NCI-H460 (cell line): ENCODE measurements at places on chromosomes 6 and 20.

- no peak for DNase-seq
Observed at GRCh38 chr6:8758412-8758811, 323.1 kb upstream of the SLC35B3 start.

DNA sequence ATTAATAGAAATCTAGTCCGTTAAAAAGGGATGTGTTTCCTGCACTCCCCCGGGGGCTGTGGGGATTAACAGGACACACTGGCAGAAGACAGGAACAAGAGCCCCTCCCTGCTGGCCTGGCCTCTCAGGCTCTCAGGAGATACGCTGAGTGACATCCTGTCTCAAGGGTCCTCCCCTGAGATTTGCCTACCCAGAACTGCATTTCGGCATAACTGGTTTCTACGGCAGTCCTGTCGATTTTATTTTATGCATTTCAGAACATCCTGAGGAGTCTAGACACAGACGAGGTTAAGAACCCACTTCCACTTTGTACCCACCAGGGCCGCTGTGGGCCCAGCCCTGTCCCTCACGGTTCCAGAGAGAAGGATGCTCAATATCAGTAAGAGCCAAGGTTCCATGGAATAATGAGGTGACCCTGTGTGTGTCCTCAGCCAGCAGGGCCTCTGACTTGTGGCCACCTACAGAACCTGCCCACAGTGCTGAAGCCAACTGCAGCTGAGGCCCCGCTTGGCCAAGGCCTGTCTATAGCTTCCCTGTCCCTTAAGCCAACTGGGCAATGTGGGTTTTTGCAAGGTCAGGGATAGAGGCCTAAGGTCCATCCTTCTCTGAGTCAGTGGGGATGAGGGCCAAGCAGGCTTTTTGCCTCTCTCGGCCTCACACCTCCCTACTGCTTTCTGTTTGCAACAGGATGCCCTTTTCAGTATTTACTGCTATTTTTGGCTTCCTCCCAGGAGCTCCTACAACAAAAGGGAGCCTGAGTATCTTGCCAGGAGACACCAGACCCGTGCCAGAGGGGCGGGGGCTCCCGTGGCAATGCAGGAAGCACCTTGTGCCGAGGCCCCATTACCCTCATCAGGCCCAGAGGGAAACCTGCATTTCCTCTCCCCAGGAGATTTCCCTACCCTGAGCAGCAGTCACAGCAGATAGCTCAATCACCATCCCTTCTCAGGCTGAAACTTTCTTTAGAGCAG is 14.7 kb downstream of the UQCC2 start:
- DNase-seq = peak; percentile 74

DNA sequence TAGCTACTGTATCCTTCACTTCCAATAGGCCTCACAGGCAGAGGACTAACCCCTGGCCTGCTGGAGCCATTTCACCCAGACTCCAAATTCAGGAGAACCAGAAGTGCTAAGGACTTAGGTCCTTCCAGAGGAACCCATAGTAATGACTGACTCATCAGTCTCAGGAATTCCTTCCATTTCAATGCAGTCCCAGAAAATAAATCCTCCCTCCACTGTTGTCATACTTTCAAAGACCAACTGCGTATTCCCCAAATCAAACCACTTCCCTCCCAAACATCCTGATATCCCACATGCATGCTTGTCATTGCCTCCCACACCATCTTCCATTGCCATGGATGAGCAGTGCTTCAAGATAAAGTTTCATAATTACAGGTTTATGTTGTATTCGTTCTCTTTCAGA is 31.8 kb upstream of the NT5E start:
- DNase-seq = no peak

GRCh38 chr20:45011108-45011526 is 44.8 kb downstream of the STK4 start:
- DNase-seq = peak; percentile 61

GRCh38 chr20:46376196-46376785 is 30.1 kb downstream of the ELMO2 start:
- DNase-seq = no peak

DNA sequence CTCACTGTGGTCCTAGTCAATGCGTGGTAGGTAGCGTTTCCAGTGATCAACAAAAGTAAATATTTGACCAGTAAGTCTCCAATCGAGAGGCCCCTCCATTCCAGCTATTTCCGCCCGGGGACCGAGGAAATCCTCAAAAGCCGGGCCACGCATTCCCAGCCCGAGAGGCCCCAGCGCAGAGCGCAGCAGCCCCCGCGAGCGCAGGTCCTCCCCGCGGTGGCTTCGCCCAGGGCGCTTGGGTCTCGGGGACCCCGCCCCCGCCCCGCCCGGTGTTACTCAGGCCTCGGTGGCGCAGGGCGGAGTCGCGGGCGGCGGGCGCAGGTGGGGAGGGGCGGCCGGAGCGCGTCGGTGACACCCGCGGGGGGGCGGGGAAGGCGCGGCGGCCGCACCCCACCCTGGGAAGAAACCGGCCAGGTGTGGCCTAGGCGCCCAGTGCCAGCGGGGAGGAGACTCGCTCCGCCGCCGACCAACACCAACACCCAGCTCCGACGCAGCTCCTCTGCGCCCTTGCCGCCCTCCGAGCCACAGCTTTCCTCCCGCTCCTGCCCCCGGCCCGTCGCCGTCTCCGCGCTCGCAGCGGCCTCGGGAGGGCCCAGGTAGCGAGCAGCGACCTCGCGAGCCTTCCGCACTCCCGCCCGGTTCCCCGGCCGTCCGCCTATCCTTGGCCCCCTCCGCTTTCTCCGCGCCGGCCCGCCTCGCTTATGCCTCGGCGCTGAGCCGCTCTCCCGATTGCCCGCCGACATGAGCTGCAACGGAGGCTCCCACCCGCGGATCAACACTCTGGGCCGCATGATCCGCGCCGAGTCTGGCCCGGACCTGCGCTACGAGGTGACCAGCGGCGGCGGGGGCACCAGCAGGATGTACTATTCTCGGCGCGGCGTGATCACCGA is at the start of gene DSP:
DSP (plus strand) TSS at position 497 of the 890 bp plus-strand sequence; CDS start at position 742, 245 bp downstream.
- DNase-seq = no peak

DNA sequence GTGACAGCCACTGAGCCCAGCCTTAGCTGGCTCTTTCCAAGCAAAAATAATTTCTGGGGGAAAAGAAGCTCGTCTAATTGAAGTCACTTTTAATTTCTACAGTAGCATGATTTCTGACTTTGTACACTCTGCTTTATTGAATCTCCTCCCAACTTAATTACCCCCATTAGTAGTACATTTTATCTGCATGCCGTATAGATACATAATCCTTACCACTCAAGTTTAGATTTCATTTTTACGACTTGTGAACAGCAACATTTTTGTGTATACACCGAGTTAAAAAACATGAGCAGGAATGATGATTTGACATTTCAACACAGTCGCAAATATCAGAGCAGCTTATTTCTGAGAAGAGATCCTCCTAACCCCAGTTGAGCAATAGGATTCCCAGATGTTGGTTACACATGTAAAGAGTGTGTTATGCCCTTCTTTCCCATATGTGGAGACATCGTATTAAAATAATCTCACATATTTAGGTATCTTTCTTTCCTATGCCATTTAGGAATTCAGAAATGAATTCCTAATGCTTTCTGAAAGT is 127.3 kb upstream of the MTHFD1L start:
- no peak for DNase-seq

GRCh38 chr6:12622566-12622965 is 94.0 kb upstream of the PHACTR1 start:
- DNase-seq = no peak

DNA sequence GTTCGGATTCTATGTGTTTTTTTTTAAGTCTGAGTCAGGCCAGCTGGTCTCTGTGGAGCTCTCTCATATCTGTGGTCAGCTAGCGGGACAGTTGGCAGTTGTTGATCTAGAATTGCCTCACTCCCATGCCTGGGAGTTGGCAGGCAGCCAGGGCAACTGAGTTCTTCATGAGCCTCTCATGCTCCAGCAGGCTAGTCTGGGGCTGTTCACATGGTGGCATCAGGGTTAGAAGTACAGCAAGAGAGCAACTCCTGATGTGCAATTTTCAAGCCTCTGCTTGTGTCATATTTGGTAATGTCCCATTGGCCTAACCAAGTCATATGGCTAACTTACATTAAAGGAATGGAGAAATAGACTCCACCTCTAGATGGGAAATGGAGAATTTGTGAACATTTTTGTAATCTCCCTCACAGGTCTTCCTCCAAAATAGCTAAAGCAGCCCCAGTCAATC is 6.7 kb upstream of the IFT52 start:
- no peak for DNase-seq

- DNase-seq = no peak
Observed at GRCh38 chr6:97176468-97176867, 106.5 kb downstream of the MMS22L start.

DNA sequence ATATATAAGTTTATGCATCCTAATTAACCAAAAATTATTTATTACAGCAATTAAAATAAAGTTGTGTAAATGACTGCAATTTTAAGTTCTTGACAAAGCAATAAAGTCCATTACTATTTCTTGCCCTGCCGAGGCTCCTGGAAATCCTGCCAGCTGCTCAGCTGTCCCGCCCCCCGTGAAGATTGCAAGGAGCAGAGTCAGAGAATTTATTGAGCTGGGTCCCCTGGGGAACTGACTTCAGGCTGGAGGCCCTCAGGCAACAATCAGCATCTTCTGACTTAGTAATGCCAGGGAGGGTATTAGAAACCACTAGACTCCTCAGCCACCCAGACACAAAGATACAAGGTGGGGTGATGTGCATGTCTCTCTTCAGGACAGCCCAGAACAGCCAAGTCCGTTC is 92.3 kb downstream of the EDN3 start:
- no peak for DNase-seq

DNA sequence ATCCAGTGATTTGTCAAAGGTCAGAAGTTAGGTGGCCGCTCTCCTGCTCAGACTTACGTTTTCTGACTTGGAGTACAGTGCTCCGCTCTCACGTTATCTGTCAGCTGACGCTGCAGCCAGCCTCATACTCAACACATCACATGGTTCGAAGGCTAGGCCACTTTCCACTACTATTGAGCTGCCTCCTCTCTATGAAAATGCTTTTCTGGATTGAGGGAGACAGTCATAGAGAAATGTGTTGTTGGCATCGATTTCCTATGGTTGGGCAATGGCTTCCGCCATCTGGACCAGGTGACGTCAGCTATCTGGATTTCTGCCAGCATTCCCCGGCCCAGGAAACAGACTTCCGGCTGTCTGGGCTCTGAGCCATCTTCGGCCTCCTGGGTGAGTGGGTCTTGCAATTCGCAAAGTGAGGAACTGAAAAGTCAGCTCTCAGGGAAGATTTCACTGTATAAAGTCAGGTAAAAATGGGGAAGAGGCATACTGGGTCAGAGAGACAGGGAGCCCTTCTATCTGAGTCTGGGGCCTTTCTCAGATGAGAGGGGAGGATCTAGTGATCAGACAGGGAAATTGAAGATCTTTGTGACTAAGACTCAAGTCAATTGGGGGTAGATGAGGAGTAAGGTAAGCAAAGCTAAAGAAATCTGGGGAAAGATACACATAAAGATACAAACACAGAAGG is 37.5 kb upstream of the IER3 start:
- peak; percentile 96 for DNase-seq

GRCh38 chr6:98931696-98932095 is 16.1 kb downstream of the FBXL4 start:
- DNase-seq = no peak

DNA sequence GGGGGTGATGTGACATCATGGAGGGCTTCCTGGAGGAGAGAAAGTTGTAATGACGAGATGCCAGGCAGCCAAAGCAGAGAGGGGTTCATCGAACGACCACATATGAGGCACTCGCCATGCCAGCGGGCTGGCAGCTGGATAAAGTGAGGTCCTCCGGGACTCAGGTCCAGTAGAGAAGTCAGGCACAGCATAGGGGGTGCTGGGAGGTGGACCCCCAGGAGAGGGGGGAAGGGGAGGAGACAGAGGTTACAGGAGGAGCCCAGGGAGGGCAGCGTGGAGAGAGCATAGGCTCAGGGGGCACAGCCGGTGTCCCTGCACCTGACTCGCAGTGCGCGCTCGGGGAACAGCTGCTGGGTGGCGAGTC is 174.7 kb downstream of the BMP7 start:
- no peak for DNase-seq

- DNase-seq = no peak
Observed at GRCh38 chr6:37822851-37823682, 3.5 kb downstream of the ZFAND3 start.

GRCh38 chr20:3767110-3767426 is 485 bp downstream of the ADISSP start:
- no peak for DNase-seq

- DNase-seq = no peak
Observed at GRCh38 chr6:138600726-138601125, 101.4 kb upstream of the NHSL1 start.

- DNase-seq = peak; percentile 17
Observed at GRCh38 chr20:36604952-36605398, 604 bp upstream of the RAB5IF start.

DNA sequence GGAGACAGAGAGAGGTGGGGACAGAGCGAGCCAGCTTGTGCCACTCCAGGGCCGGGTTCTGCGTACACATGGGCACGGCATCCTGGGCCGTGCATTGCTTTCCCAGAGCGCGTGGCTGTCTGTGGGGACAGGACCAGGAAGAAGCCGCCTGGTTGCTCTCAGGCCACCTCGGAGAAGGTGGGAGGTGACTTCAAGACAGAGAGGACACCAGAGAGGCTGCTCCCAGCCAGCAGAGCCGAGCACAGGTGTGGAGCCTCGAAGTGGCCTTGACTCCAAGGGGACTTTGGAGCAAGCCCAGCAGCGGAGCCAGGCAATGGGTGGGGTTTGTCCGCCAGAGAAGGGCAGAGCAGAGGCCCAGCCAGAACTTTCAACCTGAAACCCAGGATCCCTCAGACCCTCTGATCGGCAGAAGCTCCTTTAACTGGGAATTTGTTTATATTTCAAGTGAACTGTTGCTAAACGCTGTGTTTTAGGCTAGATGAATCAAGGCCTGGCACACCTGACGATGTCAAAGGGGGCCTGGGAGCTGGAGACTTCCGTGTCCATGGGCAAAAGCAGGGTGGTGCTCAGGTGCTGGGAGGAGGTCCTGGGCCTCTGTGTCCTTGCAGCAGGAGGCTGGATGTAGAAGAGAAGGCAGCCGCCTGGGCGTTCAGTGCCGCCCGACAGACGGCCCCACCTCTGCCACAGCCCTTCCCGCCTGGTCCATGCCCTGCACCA is 262.1 kb downstream of the DLL1 start:
- DNase-seq = no peak

GRCh38 chr6:41093729-41094128 is 21.0 kb downstream of the NFYA start:
- DNase-seq = no peak

GRCh38 chr6:93317592-93317991 is 101.8 kb downstream of the EPHA7 start:
- DNase-seq = no peak

GRCh38 chr20:6282642-6283041 is 159.8 kb upstream of the FERMT1 start:
- no peak for DNase-seq

DNA sequence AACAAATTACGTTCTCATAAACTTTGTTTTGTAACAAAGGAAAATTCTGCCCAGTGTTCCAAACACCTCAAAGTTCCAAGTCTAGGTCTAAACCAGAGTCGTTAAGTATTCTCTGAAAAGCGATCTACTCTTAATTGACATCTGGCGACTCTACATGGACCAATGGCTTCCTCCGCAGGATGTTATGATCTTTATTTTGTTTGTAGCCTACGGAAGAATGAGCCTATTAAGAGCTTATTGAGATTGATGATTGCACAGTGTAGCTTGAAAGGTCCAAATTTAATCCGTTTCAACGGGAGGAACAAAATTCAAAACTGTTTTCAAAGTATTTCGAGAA is 61.1 kb downstream of the FAM217A start:
- DNase-seq = no peak

GRCh38 chr20:2305029-2305428 is 9.2 kb downstream of the TGM3 start:
- DNase-seq = no peak

GRCh38 chr20:49580813-49581174 is 12.9 kb upstream of the PTGIS start:
- no peak for DNase-seq
